Forelimb muscle (tissue), 1 donor: ENCODE measurements at places on chromosomes 11 and 22.

DNA sequence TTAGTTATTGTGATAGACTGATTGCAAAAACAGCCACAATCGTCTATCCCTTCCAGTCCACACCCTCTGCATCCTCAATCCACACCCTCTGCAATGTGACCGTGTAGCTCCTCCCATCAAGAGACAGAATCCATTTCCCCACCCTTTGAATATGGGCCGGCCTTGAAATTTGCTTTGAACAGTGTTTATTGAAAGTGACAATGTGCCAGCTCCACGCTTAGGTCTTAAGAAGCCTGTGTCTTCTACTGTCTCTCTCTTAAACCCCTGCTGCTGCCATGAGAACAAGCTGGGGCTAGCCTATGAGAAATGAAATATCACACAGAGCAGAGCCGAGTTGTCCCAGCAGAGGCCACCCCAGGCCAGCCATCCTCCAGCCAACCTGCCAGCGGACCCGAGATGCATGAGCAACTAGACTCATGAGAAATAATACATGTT lies 22.3 kb upstream of the MICAL2 start:
- no peak for DNase-seq

GRCh38 chr11:45806937-45807791 lies 2.2 kb downstream of the SLC35C1 start:
- no peak for DNase-seq

DNA sequence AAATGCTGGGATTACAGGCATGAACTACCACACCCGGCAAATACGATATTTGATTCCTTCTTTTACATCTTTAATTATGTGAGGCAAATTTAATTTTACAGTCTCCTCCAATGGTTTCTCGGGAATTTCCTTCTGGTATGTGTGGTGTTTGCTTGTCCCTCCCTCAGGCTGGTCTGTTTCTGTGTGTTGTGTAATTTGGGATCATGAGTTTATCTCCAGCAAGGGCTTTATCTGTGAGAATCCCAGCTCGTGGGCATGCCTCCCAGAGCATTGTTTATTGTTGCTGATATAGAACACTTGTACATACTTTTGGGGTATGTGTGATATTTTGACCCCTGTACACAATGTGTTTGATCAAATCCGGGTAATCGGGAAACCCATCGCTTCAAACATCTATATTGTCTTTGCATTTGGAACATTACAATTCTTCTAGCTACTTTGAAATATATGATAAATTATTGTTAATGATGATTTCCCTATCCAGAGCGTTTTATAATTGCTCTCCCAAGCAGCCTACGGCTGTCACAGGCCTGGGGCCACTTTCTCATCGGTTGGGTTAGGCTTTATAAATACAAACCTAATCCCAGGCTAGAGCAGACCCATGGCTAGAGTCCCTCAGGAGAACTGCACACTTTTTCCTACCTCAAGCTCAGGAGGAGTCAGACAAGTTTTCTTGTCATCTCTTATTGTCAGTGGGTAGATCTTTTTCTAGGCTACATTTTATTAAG lies 15.0 kb upstream of the PRR5 start:
- DNase-seq: no peak

- DNase-seq: no peak
These were observed 899 bp upstream of the KLHDC7B start for GRCh38 chr22:50544746-50545253.
